ENCODE measurements at places on chromosomes 2 and 18.

GRCh38 chr18:10041180-10041579 lies 127.4 kb downstream of the VAPA start:
- peak; percentile 93 for DNase-seq

DNA sequence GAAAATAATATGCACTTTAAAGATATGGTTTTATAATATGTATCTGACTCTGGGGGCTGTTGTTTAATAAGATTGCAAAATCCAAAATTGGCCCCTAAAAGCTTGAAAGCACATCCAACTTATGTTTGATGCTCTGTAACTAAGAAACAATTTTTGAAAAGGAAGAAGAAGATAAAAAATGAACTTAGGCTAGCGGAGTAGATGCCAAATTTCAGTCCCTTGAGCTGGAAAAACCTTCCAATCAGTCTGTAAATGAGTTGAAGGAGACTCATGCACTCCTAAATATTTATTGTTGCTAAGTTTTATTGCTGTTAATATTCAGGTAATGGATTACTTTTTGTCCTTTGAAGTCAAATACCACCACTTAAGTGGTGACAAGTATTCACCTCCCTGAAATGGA lies 465.0 kb downstream of the ZEB2 start:
- no peak for DNase-seq

GRCh38 chr2:20415511-20415918 lies 31.4 kb upstream of the RHOB start:
- no peak for DNase-seq

DNA sequence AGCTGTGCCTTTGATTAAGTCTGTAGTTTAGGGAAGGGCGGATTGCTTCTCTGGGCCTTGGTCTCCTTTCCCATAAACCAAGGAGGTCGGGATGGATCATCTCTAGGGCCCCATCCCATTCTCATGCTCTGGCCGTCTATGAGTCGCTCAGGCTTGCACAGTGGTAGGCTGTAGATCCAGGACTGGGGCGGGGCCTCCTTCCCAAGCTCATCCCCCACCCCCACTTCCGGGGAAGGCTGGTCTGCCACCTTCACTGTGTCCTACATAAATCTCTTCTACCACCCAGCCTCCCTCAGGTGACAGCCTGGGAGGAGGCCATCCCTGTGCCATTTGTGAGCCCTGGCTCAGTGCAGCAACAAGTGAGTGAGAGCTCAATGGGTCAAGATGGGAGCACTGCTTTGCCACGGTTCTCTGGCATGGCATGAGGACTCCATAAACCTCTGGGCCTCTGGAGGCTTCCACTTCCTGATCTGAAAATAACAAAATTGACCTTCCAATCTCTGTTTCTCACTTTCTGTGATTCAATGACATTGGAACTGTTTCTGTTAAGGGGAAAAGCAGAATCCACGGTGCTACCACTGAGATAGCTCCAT lies 68.5 kb downstream of the SUMO1 start:
- DNase-seq = no peak

DNA sequence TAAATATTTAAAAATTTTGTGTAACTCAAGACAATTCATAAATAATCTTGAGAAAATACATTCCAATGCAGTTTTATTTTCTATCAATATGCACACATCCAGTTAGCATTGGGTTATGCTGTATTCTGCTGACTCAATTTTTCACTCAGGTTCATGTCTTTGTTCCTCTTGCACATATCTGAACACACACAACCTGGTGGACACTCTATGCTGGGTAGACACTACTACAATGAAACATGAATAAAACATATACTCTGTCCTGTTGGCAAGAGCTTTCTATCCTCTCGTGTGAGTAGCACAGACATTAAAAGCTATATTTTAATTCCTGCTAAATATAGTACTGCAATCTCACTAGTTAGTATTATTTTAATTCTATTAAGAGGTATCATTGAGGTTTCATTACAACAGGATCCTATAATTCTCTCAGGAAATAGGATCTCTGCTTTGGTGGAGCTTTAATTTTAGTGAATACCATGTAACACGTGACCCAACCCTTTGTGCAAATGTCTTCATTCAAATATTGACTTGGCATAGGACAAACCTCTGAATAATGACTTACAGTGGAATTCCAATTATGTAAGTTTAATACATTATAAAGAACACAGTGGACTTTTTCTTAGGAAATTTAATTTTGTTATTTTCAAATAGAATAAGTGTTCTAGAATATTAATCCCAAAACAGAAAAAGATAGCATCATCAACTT lies 342.3 kb upstream of the TMEFF2 start:
- no peak for DNase-seq

- peak; percentile 76 for DNase-seq
Measured at GRCh38 chr18:69490813-69491212, 90.1 kb downstream of the DOK6 start.

DNA sequence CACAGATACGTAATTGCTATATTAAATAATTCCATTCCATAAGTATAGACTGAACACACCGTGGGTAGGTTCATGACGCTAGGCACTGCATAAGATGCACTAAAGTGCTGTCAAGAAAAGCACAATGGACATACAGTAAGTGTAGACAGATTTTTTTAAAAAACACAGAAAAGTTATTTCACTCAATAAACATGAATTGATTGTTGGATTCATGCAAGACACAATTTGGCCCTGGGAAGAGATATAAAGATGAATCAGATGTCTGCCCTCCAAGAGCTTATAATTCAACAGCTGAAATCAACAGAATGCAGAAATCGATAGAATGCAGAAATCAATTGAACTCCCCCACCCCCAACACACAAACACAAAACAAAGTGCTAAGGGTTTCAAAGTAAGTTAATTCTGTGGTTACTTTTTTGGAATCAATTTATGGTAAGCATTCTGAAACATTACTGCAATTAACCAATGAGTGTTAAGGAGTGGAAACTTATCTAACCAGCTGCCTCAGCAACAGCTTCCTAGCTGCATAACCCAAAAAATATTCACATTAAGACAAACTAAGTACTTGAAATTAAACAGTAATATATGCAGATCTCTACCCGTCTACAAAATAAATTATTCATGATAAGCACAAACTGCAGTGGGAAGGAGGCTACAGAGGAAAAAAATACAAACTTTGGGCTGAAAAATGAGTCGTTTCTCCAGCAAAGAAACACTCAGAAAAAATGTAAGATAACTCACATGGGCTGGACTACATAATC lies 1.6 kb downstream of the NBAS start:
- DNase-seq = no peak

- no peak for DNase-seq
Measured at GRCh38 chr2:158395166-158395565, 61.4 kb downstream of the CCDC148 start.

DNA sequence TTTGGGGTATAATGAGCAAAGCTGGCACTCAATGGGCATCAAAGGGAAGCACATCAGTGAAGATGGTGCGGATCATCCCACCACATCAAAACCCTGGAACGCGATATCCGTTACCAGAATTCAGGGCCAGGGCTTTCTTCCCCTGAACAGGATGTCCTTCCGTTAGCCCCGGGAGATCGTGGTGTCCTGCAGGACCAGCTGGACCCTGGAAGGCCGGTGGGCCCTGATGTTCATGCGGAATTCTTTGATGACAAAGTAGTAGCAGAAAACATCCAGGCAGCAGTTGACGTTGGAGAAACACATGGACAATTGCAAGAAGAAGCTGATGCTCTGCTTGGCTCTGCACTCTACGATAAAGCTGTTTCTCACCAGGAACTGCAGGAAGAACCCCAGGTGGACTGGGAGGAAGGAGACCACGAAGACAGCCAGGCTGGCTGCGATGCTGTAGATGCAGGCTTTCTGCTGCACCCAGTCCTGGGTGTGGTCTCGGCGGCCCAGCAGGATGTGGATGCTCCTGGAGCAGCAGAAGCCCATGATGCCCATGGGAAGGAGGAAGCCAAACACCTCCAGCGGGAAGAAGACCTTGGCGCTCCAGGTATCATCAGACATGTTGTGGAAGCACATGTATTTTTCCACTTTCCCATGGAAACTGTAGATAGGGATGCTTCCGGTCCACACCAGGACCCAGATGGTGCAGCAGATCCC lies 15.0 kb downstream of the GPR55 start:
- DNase-seq = no peak

GRCh38 chr2:48134704-48135103 lies 228.4 kb upstream of the FBXO11 start:
- DNase-seq = no peak

GRCh38 chr2:165529130-165529529 lies 59.6 kb downstream of the CSRNP3 start:
- DNase-seq = peak; percentile 78

DNA sequence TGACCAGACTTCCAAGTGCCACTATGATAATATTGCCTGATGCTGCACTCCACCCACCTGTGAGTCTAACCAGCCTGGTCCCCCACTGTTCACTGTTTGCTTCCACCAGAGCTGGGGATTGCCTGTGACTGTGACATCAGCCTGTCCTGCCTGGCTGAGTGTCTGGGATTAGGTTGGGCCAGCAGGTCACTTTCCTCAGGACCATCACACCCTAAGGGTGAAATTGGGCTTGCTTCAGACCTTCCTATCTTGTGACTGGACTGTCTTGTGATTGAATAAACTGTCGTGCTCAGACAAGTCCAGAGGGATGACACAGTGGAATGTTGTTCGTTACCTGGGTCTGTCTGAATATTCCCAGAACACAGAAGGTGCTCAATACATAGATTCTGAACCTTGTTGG lies 87.4 kb upstream of the HK2 start:
- DNase-seq = no peak

DNA sequence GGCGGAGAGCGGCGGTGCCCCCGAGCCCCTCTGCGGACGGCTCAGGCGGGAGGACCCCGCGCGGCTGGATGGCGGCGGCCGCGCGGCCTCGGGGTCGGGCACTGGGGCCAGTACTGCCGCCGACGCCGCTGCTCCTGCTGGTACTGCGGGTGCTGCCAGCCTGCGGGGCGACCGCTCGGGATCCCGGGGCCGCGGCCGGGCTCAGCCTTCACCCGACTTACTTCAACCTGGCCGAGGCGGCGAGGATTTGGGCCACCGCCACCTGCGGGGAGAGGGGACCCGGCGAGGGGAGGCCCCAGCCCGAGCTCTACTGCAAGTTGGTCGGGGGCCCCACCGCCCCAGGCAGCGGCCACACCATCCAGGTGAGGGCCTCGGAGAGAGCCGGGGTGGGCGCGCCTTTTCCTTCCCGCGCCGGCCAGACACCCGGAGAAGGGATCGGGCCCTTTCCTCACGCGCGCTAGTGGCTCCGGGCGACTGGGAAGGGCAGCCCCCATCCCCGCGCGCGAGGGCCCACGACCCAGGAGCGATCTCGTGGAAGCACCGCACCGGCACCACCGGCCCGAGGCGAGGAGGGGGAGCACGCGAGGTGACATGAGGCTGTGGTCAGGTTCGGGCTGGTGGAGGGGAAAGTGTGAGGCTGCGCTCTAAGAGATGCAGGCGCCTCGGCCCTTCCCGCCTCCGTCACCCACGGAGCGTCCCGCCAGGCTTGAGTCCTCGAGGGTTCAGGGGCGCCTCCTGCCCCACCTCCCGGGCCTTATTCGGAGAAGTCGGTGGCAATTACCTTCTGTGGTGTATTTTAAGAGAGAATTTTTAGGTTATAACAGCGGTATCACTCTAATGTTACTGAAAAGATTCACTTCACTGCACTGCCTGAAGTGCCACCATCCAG lies 607 bp downstream of the LAMA3 start:
- no peak for DNase-seq

- DNase-seq = peak; percentile 14
Measured at GRCh38 chr2:211085056-211085680, 528.8 kb downstream of the CPS1 start.

GRCh38 chr2:210955591-210955990 lies 399.2 kb downstream of the CPS1 start:
- DNase-seq = no peak

DNA sequence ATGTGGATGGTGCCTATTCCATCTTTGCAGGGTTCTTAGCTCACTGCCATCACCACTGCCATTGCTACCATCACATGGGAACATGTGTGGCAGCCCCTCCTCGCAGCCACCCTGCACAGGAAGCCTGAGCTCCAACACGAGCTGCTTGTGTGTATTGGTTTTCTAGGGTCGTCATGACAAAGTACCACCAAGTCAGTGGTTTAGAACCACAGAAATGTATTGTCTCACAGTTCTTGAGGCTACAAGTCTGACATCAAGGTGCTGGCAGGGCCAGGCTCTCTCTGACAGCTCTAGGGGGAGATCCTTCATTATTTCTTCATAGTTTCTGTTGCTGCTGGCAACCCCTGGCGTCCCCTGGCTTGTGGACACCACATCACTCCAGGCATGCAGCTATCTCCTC lies 10.3 kb upstream of the IL1R2 start:
- DNase-seq = no peak

GRCh38 chr2:66543257-66543767 lies 108.4 kb downstream of the MEIS1 start:
- DNase-seq = no peak

GRCh38 chr2:54482715-54483114 lies 26.6 kb downstream of the SPTBN1 start:
- DNase-seq = peak; percentile 90

- DNase-seq = no peak
Measured at GRCh38 chr2:117137371-117137770, 677.1 kb upstream of the DDX18 start.

GRCh38 chr2:126722546-126722945 lies 66.6 kb downstream of the GYPC start:
- DNase-seq = no peak

DNA sequence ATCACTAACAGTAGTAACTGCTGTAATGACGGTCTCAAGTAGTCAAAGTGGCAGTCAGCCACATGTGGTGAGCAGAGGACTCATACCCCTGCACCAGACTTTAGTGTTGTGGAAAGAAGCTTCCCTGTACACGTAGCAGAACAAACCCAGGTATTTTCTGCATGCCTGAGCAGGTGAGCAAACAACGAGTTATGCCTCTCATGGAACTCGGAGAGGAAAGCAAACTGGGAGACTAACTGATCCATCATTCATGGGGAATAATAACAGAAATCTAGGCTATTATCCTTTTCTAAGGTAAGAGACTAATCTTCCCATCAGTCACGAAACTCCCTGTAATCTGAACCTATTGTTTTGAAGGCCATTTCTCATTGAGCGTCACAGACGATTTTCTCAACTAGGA lies 1495.2 kb upstream of the NXPH2 start:
- DNase-seq = no peak

GRCh38 chr2:232367016-232367415 lies 11.5 kb upstream of the ALPP start:
- DNase-seq = no peak

- DNase-seq = no peak
Measured at GRCh38 chr2:62573137-62573731, 67.2 kb upstream of the TMEM17 start.

- DNase-seq = peak; percentile 64
Measured at GRCh38 chr2:157264099-157264498, 6.6 kb downstream of the GALNT5 start.

GRCh38 chr2:222452422-222452950 lies 28.1 kb downstream of the SGPP2 start:
- no peak for DNase-seq

GRCh38 chr2:25281941-25282340 lies 59.8 kb downstream of the DNMT3A start:
- DNase-seq = no peak

- DNase-seq = peak; percentile 99
Measured at GRCh38 chr2:174025271-174026121, 60.3 kb upstream of the SP3 start.

- DNase-seq = no peak
Measured at GRCh38 chr2:74191596-74192380, 6.6 kb upstream of the MTHFD2 start.

GRCh38 chr18:4068552-4069158 lies 386.5 kb downstream of the DLGAP1 start:
- peak; percentile 17 for DNase-seq

- no peak for DNase-seq
Measured at GRCh38 chr2:239295377-239296019, 105.3 kb downstream of the HDAC4 start.

Measured in fibroblast of gingiva (primary cell).